ENCODE measurements at places on chromosomes 4 and X.

GRCh38 chrX:45749375-45749774 is 548.7 kb upstream of the DIPK2B start:
- no peak for DNase-seq

GRCh38 chr4:33400504-33400903 is 2680.3 kb downstream of the PCDH7 start:
- DNase-seq, result no peak

- DNase-seq, result no peak
Observed at GRCh38 chr4:31068257-31069075, 348.3 kb downstream of the PCDH7 start.

GRCh38 chr4:145763399-145763798 is 83.5 kb downstream of the C4orf51 start:
- no peak for DNase-seq

- no peak for DNase-seq
Observed at GRCh38 chr4:100284129-100284880, 94.0 kb upstream of the DDIT4L start.
